ENCODE measurements at places on chromosomes 11 and 22. TPM values are rescaled to one million over a fixed set of nuclear protein-coding genes. Genes with fewer than 3 reads are reported as not detected.

Gene RHOG
- total RNA-seq = 21.7 TPM

Gene TREH
- total RNA-seq = not detected

Gene SAA4
- not detected for total RNA-seq

Gene ANGPTL5
- 1.3 TPM for total RNA-seq

Gene ROM1
- total RNA-seq = 3.9 TPM

Gene ADAMTS8
- total RNA-seq = 8.9 TPM

Gene FIBIN
- total RNA-seq = 25.6 TPM

Gene PDGFD
- total RNA-seq = 0.15 TPM

Gene CBLIF
- total RNA-seq = not detected

Gene NLRP6
- not detected for total RNA-seq

Gene C1QTNF5
- 29.8 TPM for total RNA-seq

Gene APOA5
- not detected for total RNA-seq

Gene KIAA1671
- 0.17 TPM for total RNA-seq

Gene CPSF7
- 21.2 TPM for total RNA-seq

Gene OR5A1
- not detected for total RNA-seq

Gene LRP4
- 1.0 TPM for total RNA-seq

Gene PRG3
- total RNA-seq = not detected

Gene MMP10
- total RNA-seq = 0.87 TPM
